Progenitor cell of endocrine pancreas (in vitro differentiated cells): ENCODE measurements at places on chromosomes 6 and 20. TPM values are rescaled to one million over a fixed set of nuclear protein-coding genes. Genes with fewer than 3 reads are reported as not detected.

MICB gene
- 0.43 and 0.95 TPM in 2 replicates for total RNA-seq

PRKN gene
- total RNA-seq = 4.5 and 4.6 TPM in 2 replicates

SPATS1 gene
- total RNA-seq = not detected in 2 replicates

KCNG1 gene
- total RNA-seq = 7.8 and 10.5 TPM in 2 replicates

CLDN20 gene
- total RNA-seq = not detected in 2 replicates

SPEF1 gene
- total RNA-seq = 1.7 and 1.9 TPM in 2 replicates

HIVEP1 gene
- total RNA-seq = 29.8 and 35.7 TPM in 2 replicates

DNA sequence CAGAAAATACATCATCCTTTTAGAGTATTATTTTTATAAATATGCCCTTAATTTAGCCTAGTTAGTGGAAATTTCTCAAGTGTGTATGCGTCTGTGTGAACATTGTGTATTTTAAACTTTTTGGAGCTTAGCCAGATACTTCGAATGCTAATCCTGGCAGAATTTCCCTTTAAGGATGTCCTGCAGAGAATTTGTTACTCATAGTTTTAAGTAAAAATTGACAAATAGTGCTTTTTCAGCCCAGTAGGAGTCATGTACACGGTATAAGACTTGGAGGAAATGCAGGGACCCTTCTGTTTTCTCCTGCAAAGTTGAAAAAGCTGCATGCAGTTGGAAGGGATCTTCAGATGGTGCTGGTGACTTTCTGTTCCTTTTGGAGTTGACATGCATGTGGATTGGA is at the start of gene FHL5:
Gene FHL5, plus strand, starts transcription at position 243 of the 400 bp plus-strand sequence. CDS start 40,486 bp downstream, outside the sequence.
- no peak for DNase-seq

DNA sequence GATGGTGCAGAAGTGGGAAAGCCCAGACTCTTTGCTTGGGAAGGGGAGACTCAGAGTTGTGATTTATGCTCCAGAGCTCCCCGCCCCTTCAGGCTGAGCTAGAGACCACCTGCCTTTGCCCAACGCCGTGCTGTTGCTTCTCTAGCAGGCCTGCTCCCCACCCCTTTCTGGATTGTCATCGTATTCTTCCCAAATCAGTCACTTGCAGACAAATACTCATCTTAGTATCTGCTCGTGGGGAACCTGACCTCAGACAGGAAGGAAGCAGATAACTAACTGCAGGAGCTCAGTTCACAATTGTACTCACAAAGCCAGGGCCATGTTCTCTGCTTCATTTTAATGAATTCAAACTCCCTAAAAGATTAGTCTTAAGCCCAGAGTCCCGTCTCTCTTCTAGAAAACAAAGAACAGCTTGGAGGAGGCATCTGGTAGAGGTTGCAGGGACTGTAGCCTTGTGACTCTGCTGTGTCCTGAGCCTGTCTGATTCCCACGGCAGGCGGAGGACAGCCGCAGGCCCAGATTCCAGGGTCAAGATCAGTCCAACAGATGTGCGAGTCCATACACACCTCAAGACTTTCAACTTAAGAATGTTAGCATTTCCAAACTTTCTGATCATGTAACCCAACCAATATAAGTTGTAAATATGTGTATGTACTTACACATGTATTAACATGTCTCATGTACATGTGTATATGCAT is 57.2 kb upstream of the GGTLC1 start:
- no peak for DNase-seq

DNA sequence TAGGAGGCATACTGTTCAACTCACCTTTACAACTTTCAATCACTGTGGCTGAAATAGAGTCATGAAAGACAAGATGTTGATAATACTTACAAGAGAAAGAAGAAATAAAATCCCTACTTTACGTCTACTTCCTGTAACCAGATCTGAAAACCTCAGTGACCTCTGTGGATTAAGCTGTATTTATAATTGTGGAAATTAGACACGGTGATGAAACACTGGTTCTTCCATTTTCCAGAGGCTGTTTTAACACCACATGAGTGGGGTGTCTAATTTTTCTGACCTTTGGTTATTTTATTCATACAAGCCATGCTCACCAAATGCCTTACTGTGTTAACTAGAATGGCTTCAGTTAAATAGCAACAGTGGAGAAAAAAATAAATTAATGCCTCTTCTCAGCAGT is 58.5 kb upstream of the HIVEP1 start:
- DNase-seq = no peak

DNA sequence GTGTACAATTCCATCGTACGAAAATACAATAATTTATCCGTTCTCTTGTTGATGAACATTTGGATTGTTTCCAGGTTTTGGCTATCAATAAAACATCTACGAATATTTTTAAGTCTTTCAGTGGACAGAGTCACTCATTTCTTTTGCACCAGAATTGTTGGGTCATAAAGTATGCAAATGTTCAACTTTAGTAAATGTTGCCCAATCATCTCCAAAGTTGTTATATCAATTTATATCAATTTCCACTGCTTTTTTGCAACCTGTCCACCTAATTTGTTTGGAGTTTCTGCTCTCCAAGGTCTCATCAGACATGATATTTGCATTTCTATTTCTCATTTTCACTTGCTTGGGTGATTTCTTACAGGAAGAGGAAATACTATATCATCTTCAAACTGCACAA is 10.5 kb downstream of the TMEM239 start:
- no peak for DNase-seq

- DNase-seq = no peak
Observed at GRCh38 chr6:108793516-108794251, 54.5 kb upstream of the ARMC2 start.

- no peak for DNase-seq
Observed at GRCh38 chr20:32969356-32970114, 34.7 kb downstream of the SUN5 start.

DNA sequence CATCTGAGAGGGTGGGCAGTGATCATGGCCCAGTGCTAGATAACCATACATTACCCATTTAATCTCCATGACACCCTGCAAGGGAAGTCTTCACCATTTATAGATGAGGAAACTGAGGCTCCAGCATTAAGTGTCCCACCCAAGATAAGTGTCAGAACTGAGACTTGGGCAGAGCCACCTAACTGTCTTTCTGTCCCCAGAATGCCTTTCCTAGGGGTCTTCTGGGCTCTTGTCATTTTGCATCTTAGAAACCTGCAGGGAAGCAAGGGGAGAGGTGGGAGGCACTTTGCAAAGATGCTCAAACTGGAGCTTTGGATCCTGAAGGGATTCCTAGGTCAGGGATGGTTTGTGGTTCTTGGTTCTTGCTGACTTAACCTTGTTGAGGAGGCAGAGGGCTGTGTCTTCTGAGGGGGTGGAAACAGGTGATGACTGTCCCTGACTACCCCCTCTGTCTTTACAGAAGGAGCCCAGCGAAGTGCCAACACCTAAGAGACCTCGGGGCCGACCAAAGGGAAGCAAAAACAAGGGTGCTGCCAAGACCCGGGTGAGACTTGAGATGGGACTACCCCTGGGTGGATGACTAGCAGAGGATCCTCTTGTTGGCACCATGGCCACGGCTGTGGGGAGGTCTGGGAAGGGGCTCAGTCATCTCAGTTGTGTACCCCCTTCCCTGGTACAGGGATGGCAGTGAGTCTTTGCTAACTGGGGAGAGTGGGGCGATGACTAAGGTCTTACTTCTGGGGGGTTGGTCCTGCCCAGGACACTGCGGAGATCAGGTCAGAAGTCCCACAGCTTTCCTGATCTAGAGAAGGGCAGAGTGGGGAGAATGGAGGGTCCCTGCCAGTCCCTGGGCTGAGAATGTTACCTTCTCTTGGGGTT is 5.8 kb downstream of the HMGA1 start:
- no peak for DNase-seq

DNA sequence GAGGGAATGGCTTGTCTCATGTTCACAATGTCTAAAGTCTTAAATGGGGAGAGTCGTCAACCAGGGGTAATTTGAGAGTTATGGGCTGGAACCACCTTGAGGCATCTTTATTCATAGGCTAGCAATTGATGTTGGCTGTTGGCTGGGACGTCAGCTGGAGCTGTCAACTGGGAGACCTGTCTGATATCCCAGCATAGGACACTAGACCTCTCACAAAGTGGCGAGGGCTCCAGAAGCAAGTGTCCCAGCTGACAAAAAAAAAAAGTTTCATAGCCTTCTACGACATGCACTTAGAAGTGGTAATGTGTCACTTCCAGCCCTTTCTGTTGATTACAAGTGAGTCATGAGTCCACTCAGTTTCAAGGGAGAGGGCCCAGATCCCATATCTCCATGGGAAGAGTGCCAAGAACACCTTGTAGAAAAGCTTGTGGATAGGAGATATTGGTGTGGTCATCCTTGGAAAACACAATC is 278.0 kb downstream of the ESR1 start:
- no peak for DNase-seq

- DNase-seq = no peak
Observed at GRCh38 chr6:61210549-61210948, 1075.5 kb downstream of the KHDRBS2 start.

GRCh38 chr6:1496836-1497760 is 107.7 kb downstream of the FOXF2 start:
- no peak for DNase-seq

- no peak for DNase-seq
Observed at GRCh38 chr6:166605752-166606151, 19.3 kb upstream of the RAMACL start.

- DNase-seq = no peak
Observed at GRCh38 chr6:134035823-134036296, 16.6 kb downstream of the SLC2A12 start.

GRCh38 chr6:110614586-110614985 is 138.2 kb upstream of the SLC22A16 start:
- no peak for DNase-seq

DNA sequence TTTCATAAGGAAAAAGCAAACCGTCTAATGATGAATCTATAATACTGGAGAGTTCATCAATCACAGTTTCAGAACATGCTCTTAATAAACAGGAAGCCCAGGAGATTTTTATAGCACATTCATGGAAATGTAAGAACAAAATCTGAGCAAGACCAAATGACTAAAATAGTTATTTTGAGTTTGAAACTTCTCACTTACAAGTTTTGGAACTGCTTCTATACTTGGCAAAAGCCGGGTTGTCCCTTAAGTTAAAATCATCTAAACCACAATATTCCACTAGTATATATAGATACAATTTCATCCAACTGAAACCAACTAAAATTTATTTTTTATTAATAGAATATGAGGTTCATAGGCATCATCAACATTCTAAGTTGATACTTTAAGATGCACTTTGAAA is 268.2 kb downstream of the PHACTR1 start:
- DNase-seq = no peak

GRCh38 chr6:158879180-158879579 is 60.0 kb upstream of the EZR start:
- DNase-seq = no peak

DNA sequence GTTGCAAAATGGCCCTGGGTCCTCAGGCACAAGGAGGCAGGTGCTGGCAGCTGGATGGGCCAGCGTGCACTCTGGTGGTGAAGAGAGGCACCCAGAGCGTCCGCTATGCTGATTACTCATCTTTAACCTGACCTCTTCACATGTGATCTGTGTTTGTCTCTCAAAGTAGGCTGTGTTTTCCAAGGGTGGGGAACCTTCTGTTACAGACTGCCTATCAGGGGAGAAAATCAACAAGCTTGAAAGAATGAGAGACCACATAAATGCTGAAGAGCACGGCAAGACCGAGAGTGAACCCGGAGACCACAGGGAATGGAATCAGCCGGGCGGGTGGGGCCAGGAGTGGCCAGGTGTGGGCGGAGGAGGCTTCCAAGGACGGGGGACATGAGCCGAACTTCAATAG is 16.2 kb downstream of the BNIP5 start:
- DNase-seq = no peak

GRCh38 chr6:167746975-167747374 is 79.7 kb upstream of the AFDN start:
- no peak for DNase-seq

GRCh38 chr20:10040070-10040975 is 5.5 kb downstream of the ANKEF1 start:
- no peak for DNase-seq

DNA sequence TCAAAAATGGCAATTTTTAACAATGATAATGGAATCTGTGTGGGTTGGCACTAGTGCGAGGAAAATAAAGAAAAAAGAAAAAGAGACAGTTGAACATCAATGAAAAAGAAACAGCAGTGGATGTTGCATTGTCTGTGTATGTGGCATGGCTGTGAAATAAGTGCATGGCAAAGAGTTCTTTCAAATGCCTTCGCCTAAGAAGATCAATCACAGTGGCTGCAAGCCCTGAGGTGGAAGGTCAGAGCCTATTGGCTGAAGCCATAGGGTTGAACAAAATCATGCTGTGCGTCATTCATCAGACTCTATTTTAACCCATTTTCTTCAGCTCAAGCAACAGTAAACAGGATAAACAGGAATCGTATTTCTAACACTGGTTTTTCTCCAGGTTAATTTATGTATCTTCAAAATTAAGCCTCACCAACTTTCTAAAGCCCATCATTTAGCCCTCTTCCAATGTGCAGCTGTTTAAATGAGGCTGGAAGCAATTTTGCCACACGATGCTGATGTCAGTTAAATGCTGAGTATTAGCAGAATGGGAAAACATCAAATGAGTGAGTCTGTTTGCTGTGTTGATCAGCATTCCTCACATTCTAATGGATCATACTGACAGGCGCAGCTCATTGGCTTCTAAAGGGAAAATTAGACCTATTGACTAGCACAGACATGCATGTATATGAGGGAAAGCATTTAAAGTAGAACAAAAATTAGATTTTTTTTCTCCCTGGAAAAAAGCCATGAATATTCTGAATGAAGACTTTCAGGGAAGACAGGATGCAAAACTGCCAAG is 955.9 kb upstream of the EYS start:
- no peak for DNase-seq

DNA sequence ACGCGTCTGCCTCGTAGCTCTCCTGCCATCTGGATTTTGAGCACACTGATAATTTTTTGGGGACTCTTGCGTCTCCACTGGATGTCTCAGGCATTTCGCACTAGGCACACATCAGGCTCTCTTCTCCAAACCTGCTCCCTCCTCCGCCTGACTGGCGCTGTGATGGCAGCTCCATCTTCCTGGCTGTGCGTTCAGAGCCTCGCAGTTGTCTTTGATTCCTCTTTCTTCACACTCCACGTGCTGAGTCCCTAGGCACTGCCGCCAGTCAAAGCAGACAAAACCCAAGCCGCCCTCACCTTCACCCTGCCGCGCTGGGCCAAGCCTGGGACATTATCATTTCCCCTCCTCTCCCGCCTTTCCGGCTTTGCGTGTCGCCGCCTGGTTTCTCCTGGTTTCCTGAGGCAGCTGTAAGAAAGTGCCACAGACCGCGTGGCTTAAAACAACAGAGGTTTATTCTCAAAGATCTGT is 778 bp downstream of the PSMG4 start:
- DNase-seq = no peak

DNA sequence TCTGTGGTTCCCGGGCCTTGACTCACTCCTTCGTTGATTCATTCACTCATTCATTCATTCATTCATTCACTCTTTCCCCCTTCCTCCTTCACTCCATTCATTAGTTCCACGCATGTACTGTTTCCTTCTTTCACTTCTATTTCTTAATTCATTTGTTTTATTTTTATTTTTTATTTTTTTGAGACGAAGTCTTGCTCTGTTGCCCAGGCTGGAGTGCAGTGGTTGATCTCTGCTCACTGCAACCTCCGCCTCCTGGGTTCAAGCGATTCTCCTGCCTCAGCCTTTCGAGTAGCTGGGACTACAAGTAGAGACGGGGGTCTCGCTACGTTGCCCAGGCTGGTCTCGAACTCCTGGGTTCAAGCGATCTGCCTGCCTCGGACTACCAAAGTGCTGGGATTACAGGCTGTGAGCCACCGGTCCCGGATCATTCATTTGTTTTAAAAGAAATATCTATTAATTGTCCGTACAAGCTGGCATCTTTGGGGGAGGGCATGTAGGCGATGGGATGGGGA is 427 bp upstream of the NFKBIE start:
- DNase-seq = no peak

GRCh38 chr20:2299301-2299700 is 3.5 kb downstream of the TGM3 start:
- no peak for DNase-seq
